NCI-H1694 (cell line): ENCODE measurements at places on chromosomes 2 and 18.

GRCh38 chr2:78718024-78718423, 307.5 kb upstream of the REG3G start:
- no peak for DNase-seq

DNA sequence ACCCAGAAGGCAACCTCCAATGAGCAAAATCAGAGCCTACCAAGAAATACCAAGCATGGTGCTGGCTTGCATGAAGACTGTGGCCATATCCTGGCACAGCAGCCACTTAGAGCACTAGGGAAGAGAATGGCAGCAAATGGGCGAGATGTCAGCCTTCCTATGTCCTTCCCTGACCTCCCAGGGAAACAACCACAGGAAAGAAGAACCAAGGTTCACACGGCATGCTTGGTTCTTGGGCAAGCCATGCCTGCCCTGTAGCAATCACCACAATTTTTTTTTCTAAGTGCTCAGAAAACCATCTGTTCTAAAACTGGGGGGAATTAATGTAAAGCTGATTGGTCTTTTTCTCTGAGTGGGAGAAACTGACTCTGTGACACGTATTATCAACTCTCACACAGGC, 27.8 kb downstream of the GALNT14 start:
- DNase-seq, result no peak

GRCh38 chr2:100010606-100011005, 131.8 kb downstream of the AFF3 start:
- no peak for DNase-seq

DNA sequence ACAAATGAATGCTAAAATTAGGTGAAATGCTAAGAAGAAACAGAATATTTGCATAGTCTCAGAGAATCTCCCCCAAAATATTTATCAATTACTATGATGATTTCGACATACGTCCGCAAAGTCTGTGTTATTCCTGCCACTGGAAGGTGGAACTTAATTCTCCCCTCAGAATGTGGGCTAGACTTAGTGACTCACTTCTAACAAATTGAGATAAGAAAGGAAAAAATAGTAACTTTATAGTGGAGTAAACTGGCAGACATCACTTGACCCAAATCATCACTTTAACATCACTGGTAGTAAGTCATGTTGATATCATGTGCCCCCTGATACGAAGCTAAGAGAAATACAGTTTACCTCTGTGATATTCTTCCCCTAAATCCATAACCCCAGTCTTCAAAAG, 23.5 kb downstream of the HADHB start:
- no peak for DNase-seq

GRCh38 chr2:203659331-203660049, 46.9 kb upstream of the CD28 start:
- DNase-seq, result no peak

GRCh38 chr18:59229191-59229590, 9.2 kb downstream of the GRP start:
- DNase-seq, result no peak

- no peak for DNase-seq
Observed at GRCh38 chr2:118661179-118661578, 186.3 kb downstream of the EN1 start.

DNA sequence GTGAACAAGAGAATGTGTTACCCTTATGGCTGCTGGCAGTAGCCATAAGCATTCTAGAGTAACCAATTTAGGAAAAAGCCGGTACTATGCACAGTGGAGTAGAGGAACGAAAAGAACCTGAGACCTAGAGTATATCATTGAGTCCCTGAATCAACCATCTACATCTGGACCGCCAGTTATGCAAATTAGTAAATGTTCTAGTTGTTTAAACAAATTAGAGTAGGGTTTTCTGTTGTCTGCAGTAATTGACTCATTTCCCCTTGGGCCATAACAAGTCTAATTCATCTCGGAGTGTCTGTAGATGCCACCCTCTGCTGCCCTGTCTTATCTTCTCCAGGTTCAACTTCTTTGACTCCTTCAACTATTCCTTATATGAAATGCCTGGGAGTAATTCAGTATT, 60.1 kb upstream of the CAPN13 start:
- DNase-seq, result no peak

DNA sequence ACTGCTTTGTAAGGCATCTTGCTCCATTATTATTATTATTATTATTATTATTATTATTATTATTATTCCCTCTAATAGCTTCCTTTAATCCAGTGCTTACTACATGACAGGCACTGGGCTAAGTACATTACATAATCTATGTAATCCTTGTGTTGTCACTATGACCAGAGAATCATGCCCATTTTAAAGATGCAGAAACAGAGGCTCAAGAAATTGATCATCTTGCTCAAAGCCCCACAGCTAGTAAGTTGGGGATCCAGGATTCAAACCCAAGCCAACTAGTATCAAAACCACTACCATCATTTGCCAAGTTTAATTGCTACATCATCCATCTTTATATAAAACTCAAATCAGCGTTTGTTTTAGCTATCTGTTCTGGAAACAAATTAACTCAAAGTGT, 594 bp upstream of the NGEF start:
- no peak for DNase-seq

GRCh38 chr2:40380041-40380440, 71.8 kb downstream of the SLC8A1 start:
- DNase-seq, result no peak

GRCh38 chr2:206937555-206937954, 1.8 kb upstream of the CPO start:
- no peak for DNase-seq

DNA sequence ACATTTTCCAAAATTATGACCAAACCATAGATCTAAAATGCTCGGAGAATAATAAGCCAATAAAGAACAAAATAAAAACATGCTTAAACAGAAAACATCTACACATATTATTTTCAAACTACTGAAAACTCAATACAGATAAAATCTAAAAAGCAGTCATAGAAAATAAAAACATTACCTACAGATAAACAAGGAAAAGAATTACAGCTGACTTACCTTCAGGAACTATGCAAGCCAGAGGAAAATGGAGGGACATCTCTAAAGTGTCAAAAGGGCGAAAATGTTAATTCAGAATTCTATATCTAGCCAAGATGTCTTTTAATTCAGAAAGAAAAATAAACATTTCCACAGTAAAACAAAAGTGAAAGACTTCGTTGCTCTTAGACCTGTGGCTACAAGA, 112.9 kb upstream of the GYPC start:
- no peak for DNase-seq

DNA sequence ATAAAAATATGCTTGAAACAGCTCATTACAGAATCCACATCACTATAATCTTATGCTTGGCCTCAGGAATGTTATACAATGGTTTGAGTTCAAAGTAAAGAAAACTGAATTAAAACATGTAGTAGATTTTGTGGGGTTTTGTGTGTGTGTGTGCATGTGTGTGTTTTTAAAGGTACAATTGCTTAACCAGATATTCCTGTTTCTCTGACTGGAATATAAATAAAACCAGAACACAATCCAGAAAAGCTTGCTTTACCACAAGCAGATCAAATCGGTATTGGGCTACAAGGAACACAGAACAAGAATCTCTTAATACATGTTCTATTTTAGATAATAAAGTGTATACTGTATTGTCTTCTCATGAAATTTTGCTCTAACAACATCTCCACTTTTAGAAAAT, 110.0 kb downstream of the TMEM247 start:
- no peak for DNase-seq

GRCh38 chr2:103738606-103739005, 976.8 kb downstream of the TMEM182 start:
- no peak for DNase-seq

- DNase-seq, result no peak
Observed at GRCh38 chr18:8140841-8141501, 468.3 kb upstream of the RAB12 start.

DNA sequence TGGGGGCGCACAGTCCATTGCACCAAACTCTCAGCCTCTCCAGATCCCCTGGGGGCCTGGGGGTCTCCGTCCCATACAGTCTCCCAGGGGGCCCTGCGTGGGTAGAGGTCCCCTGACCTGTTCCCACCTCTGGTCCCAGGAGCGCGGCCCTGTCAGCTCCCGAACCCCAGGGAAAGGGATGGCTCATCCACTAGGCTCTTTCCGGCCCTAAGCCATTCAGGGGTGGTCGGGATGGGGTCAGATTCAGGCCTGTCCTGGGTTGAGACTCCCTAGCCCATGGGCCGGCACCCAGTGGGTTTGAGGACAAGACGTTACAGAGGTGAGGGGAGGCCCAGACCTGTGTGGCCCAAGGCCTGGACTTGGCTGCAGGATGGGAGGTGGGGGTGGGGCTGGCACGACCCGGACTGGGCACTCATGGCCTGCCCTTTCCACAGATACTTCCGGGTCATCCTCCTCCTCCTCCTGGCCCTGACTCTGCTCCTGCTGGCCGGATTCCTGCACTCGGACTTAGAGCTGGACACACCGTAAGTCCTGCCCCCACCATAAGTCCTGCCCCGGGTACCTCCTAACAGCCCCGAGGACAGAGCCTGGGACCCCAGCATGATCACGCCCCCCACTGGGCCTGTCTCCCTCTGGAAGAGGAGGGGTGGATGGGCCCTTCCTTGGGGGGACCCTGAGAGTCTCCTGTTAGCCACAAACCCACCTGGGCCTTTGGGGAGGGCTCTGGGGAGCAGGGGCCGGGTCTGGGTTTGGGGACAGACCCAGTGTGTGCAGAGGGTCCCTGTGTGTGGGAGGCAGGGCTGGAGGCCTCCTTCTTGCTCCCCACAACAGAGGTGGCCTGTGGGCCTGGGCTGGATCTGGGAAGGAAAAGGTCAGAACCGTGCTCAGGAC, 10.1 kb upstream of the NEU4 start:
- DNase-seq, result no peak
